Right hindlimb (tissue), 1 donor: ENCODE measurements at places on chromosomes 3 and 15.

DNA sequence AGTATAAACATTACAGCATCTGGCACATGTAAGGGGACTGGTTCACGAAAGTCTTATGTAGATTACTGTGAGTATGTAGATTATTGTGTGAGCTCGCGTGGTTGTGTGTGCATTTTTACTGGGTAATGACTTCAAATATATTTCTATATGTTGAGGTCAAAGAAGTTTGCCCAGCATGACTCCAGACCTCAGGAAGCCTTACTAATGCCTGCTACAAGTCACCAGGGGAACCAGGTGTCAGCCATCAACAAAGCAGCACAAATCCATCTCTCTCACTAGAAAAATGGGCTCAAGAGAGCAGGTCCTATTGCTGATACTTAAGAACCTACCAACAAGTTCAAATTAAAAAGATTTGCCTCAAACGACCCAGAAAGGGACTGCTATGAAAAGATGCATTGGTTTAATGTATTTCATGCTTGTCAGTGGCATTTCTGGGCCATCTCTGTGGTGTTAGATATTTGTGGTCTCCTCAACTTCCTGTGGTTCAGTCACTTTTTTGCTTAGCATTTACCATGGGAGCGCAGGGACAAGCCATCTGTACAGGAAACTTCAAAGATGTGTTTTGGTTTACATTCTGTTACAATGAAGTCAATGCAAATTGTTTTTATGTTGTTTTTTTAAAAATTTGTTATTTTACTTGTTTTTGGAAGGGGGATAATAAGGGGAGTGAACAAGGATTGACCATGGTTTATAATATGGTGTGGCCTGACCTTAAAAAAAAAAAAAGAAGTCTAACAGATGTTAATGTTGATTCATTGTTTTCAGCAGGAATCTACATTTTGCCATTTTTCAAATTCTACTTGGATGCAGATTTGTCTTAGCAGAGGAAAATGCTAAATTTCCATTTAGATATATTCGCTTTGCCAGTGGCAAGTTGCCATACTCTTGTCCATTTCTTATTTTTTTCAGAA is 172.1 kb upstream of the ADAMTS9 start:
- no peak for DNase-seq

- no peak for DNase-seq
Observed at GRCh38 chr3:177822681-177823096, 625.4 kb upstream of the TBL1XR1 start.

DNA sequence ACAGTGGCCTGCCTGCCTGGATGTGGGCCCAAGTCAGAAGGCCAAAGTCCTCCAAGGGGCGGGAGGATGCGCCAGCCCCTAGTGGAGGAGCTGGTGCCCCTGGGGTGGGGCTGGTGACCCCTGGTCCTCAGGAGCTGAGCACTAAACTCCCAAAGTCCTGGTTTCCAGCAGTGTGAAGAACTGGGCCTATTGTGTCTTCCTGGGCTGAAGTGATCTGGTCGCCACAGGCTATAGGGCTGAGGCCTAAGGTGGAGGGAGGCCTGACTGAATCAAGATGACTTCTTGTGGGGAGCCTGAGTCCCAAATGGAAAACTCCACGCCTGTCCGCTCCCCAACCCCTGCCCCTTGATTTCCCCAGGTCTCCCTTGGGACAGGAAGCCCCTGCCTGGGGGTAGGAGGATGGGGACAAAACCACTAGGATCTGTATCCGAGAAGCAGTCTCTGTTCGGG is 753 bp upstream of the FES start:
- DNase-seq: no peak

DNA sequence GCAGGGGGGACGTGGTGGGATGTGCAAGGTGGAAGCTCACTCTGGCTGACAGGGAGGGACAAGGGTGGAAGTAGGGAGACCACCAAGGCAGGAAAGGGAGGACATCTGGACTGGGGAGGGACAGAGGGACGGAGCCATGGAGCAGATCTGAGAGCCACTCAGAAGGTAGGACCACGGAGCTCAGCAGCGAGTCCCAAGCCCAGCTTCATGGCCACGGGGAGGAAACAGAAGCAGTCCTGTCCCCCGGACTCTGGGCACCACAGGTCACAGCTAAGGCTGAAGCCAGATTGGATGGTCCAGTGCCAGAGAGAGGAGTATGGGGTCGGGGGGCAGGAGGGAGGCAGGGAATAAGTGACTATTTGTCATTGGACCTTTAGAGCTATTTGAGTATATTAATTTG is 220.1 kb downstream of the TBC1D2B start:
- peak; percentile 14 for DNase-seq

DNA sequence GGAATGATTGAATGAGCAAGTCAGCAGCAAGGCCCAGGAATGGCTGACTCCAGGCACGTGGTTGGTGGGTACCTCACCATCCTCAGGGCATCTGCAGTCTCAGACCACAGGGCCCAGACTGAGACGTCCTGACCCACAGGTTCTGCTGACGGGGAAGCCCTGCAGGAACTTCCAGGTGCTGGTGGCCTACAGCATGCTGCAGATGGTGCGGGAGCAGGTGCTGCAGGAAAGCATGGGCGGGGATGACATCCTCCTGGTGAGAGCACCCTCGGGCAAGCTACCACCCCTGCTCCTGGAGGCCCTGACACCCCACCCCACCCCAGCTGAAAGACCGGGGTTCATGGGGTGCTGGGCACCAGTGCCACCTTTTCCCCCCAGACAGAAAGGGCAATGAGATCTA is 14.1 kb downstream of the TBC1D21 start:
- DNase-seq: no peak

DNA sequence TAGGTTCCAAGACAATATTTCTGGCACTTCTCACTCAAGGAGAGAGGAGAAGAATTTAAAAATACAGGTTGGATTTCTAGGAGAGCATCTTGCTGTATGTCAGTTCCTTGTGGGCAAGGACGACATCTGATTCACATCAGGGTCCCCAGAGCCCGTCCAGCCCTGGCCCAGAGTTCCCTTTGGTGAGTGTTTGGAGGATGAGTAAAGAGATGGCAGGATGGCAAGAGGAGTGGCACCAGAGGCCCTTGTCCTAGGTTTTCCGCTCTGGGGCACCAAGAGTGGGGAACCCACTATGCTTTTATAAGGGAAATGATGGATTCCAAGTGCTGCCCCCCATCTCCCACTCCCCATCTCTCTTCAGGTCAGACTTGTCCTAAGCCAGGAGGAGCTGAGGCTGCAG is 181.8 kb downstream of the TBC1D2B start:
- DNase-seq: peak; percentile 2

- no peak for DNase-seq
Observed at GRCh38 chr15:51935466-51936104, 36.0 kb downstream of the LEO1 start.

- DNase-seq: no peak
Observed at GRCh38 chr3:50961386-50961785, 286.7 kb downstream of the DOCK3 start.

- no peak for DNase-seq
Observed at GRCh38 chr3:162538906-162539305, 1042.3 kb downstream of the OTOL1 start.

DNA sequence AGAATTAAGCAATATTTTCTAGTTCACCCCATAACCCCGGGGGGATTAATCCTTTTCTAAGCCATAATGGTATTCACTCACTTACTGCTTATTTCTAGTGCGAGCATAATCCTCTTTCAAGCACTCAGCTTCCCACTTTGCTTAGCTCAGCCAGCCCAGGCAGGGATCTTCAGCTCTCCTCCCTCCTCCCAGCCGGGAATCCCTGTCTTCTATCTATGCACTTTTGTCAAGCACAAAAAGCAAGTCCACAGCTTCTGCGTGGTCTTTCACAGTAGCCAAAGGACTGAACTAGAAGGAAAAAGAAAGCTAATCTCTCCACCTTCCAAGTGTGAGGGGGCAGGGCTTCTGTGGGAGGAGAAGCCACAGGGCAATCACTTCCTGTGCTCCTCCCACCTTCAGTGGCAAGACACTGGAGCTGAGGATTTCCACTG is 62.8 kb downstream of the PEX5L start:
- DNase-seq: no peak

GRCh38 chr3:11770477-11771391 is 76.0 kb downstream of the TAMM41 start:
- peak; percentile 58 for DNase-seq

DNA sequence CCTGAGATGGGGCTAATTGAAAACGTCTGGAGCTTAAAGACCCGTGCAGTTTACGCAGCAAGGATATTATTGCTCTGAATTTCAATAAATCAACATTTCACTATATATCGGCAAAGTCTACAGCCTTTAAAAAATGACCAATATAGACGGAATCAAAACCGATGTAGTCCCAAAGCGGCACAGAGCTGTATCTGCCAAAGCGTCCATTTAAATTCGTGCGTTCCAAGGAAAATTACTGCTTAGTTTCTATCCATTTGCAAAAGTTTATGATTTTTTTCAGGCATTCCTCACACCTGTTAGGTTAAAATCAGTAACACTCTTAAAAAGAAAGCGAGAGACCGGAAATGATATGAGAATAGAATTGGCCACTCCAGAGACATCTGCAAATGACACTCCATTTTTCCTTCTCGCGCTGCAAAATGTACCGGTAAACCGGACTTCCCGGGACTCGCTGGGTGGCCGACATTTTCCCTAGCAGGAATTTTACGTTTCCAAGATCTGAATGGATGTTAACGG is 777 bp upstream of the EIF4A2 start:
- DNase-seq: no peak

- no peak for DNase-seq
Observed at GRCh38 chr3:8237893-8238292, 263.7 kb upstream of the LMCD1 start.

DNA sequence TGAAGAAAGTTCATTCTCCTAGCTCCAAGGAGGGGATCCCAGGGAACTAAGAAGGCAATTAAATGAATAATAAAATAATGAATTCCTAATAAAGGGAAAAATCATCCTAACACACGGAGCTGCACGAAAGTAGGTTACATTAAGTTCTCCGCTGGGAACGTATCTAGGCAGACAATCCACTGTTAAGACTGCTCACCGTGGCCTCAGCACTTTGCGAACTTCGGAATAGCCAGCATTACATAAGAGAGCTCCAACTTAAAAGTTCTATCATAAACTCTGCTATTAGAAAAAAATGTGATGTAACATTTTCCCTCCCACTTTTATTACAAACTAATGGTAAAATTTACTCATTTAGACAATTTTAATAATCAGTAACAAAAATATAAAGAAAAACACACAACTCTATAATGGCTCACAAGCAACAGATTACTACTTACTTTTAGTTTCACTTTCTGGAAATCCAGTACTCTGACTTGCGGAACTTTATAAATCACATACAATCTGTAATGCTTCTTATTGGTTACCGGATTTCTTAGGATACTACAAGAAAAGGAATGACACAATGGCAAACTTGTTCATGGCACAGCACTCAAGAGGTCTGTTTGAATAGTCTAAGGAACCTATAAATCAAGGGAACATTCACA is 8.5 kb downstream of the SNRPA1 start:
- no peak for DNase-seq

DNA sequence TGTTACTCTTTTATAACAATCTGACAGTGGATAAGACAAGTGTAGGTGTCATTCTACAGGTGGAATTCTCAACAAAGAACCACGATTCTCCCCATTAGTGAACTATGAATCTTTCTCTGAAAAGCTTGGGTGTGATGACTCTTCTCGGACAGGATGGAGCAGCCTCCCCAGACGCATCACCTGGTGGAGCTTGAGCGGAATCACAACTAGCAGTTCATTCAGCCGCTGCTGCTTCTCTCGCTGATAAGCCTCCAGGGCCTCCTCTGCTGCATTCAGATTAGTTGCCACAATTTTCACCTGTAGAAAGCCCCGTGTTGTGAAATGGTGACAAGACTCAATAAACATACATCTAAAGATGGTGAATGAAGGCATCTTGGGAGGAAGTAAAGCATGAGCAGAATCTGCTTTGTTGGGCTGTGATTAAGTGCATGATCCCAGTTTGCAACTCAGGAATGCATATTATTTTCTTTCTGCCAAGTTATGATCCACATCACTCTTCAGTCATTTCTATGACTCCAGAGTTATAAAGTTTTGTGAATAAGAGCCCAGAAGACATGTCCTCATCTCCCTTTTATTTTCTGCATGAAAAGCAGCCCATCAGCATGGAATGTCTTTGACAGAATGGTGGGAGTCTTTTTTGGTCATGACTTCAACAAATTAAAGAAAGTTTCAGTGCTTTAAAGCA is 93.6 kb downstream of the BOC start:
- DNase-seq: no peak

- DNase-seq: peak; percentile 69
Observed at GRCh38 chr3:182682263-182683241, 110.8 kb upstream of the ATP11B start.

GRCh38 chr3:115397433-115397832 is 225.9 kb upstream of the GAP43 start:
- DNase-seq: no peak

GRCh38 chr3:115169808-115170207 is 22.7 kb upstream of the ZBTB20 start:
- DNase-seq: no peak

- DNase-seq: peak; percentile 35
Observed at GRCh38 chr3:146280864-146281263, 30.0 kb upstream of the PLSCR4 start.

- DNase-seq: no peak
Observed at GRCh38 chr3:159795681-159796175, 192.9 kb upstream of the IL12A start.

GRCh38 chr3:39150148-39150802 is 3.1 kb downstream of the CSRNP1 start:
- no peak for DNase-seq

- DNase-seq: no peak
Observed at GRCh38 chr3:41331041-41331440, 131.7 kb downstream of the CTNNB1 start.

DNA sequence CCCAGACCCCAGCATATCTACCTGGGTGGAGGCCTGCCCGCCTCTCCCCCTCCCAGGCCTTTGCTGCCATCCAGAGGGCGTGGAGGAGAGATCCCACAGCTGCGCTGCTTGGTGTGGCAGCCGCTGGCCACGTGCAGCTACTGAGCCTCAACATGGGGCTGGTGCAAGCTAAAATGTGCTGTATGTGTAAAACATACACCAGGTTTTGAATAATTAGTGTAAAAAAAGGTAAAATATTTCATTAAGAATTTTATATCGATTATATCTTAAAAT is 95.8 kb downstream of the SEC22A start:
- DNase-seq: no peak

GRCh38 chr15:83278191-83278590 is 6.3 kb downstream of the BNC1 start:
- DNase-seq: no peak
